Naive thymus-derived CD8-positive, alpha-beta T cell (primary cell): ENCODE measurements at places on chromosomes 3 and 15.

- no peak for DNase-seq
Measured at GRCh38 chr3:119759962-119760361, 21.9 kb upstream of the NR1I2 start.

DNA sequence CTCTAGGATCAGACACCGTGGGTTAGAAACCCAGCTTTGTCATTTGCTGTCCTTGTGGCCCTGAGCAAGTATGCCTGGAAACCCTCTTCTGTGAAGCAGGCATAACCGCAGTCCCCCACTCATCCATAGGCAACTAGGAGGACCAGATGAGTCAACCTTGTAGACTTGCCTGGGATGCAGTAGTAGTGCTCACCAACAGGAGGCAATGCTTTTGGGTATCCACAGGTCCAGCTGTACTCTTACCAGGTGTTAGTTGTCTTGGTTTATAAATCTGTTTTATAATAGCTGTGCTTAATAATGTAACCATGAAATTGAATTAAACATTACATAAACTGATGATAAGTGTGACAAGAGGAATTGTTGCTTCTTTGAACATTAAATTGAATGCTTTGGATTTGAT, 389.3 kb downstream of the IL20RB start:
- DNase-seq, result no peak

DNA sequence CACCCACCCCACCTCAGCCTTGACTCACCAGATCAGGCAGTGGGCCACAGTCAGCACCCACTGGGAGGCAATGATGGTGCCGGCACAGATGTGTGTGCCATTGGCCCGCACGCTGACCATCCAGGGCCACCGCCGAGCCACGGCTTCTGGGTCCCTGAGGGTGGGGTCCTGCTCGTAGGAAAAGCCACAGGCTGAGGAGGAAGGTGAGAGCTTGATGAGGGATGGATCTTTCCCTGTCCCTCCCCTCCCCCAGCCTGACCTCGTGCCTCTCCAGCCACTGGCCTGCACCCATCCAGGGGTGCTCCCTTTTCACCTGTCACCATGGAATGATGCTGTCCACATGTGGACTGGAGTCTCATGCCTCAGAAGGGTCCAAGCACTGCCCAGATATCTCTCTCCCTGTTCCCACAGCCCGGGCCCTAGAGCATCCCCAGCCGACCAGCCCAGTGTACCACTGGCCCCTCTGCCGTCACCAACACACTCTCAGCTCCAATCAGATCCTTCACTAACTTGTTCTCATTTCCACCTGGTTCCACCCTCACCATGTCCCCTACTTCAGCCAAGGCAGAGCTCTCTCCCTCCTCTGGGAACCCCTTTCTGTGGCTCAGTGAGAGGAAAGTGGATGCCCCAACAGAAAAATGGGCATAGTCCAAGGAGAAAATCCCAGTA, 2.0 kb downstream of the PRSS50 start:
- DNase-seq, result no peak

DNA sequence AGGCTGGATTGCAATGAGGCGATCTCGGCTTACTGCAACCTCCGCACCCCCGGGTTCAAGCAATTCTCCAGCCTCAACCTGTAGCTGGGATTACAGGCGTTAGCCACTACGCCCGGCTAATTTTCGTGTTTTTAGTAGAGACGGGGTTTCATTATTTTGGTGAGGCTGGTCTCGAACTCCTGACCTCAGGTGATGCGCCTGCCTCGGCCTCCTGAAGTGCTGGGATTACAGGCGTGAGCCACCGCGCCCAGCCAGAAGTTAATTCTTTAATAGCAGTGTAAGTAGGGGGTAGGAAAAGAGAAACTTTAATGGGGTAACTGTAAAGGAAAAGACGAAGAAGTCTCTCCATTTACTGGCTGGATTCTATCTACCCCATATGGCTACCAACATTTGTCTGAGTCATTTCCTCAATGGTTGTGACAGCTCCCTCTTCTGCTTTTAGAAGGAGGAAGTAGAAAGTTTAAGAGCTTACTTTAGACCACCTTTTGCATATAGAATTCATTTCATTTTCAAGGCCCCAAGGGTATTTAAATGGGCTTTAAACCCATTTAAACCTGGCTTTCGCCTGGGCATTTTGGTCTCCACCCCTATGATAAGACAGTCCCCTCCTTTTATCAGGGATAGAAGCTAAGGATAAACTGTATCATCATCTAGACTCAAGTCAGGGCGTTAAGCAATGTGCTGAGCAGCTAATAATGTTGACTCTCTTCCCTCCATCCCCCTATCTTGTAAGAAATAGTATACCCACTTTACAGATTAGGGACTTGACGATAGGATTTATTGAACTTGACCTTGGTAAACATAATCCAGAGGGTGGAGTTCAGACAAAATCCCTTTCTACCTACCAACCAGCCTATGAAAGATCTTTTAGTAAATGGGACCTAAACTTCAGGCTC, 1.1 kb upstream of the CDV3 start:
- DNase-seq, result no peak

GRCh38 chr3:183954875-183955274, 62.8 kb downstream of the ABCC5 start:
- DNase-seq, result no peak

- no peak for DNase-seq
Measured at GRCh38 chr3:147851062-147851461, 441.9 kb downstream of the ZIC1 start.

DNA sequence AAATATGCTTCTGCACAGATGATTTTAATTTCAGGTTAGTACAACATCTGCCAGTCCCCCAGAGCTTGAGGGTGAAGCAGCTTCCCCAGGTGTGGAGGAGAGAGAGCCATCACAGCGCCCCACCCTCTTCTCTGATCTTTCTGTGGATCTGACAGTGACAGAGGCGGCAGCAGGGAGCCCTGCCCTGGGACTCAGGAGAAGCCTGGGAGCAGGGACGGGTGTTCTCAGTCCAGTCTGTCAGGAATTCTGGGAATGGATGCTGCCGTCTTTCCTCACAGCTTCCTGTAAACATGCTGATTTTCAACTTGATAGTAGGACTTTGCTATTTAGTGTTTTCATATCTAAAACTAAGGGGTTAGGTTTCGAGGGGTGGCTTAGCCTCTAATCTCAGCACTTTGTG, 11.4 kb upstream of the RAB8B start:
- no peak for DNase-seq

DNA sequence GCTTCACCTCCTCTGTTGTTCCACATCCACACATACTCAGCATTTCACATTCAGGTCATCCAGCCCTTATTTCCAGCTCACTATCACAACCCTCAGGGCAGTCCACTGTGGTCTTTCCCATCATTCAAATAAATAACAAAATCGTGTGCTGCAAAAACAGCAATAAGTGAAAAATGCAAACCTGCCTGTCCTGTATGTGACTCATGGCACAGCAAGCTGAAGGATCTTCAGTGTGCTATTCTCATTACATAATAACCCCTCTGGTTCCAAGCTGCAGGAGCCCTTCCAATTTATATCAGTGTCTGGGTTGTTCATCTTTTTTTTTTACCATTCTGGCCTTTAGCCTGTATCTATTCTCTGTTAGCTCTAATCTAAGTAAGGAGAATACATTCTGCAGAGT, 185.3 kb upstream of the UBE2E2 start:
- DNase-seq, result no peak

DNA sequence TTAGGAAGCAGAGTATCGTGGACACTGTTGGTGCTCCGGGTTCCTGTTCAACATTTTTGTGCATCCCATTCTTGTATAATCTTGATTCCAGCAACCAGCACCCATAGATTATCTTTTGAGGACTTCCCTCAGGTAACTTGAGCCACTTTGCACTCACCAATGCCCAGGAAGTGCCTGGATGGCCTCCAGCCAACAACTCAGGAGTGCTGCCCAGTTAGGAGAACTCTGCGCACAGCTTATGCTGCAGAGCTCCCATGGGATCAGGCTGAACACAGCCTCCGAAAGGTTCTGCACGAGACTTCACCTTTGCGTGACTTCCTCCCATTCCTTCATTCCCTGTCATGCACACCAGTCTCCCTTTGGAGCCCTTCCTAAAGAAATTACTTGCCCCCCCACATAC, 64.3 kb upstream of the LRRN1 start:
- DNase-seq, result no peak

- no peak for DNase-seq
Measured at GRCh38 chr3:177441813-177442646, 244.7 kb upstream of the TBL1XR1 start.

DNA sequence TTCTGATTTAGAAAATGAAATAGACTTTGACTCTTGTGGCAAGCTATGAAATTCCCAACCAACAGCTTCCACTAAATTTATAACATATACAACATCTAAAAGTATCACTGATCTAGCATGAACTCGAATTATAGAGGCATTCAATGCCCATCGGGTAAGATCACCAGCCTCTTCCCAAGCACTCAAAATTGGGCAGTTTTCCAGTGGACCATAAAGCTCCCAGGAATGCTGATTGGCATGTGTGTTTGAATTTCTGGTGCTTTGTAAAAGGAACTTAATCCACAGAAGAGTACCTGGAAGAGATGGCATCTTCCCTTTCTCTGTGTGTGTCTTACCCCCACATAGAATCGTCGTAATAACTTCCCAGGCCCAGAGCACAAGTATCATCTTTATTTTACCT, 10.0 kb downstream of the LRTM1 start:
- no peak for DNase-seq

DNA sequence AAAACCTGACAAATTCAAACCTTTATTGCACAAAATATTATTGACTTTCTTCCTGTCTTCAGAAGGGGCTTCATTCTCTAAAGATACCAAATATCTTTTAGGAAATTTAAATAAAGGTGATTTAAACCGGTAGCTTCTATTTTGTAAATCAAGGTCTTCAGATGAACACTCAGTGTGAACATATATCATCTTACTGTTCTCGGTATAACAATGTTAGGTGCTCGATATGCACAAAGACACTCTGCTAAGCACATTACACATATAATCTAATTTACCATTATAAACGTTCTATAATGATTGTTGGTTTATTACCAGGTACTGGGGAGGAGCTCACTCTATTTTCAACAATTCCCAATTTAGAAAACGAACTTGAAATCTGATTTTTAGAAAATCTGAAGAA, 225.4 kb upstream of the AZI2 start:
- DNase-seq, result no peak

DNA sequence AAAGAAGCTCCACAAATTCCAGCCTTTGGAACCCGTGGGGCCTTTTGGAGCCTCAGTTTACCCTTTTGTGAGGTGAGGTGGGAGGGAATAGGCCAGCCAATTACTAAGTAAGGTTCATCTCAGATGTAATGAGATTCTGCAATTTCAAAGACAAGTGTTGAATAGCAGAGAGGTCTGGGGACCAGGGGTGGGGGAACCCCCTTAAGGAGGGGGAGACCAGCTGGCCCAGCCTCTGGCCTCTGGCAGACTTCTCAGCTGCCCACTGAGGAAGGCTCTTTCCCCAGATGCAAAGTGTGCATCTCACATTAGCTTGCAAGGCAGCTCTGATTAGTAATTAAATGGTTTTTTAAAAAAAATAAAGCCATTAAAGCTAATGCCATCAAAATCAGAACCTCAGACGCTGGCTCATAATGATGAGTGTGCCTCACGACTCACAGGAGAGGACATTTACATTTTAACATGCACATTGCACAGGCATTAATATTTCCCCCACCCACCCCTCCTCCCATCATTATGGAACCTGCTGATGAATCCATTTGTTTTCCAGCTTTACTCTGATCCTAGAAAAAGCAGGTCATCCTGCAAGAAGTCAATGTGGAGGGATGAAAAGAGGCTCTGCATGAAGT, 176.7 kb upstream of the TLE3 start:
- no peak for DNase-seq

GRCh38 chr3:127780536-127781400, 41.5 kb downstream of the MGLL start:
- no peak for DNase-seq

GRCh38 chr3:45544024-45544716, 50.4 kb upstream of the LIMD1 start:
- no peak for DNase-seq

DNA sequence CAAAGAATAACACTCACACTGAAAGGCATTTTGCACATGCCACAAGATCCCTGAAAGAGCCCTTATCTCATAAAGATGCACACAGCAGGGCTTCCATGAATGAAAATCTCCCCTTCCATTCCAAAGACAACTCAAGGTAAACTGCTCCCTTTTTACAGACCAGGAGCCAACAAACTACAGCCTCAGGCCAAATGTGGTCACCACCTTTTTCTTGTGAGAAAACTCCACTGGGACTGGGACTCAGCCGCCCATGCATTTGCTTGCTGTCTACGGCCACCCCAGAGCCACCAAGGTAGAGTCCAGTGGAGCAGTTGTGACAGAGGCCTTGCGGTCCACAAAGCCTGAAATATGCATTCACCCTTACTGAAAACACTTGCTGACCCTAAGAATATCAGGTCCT, 334.8 kb downstream of the OCA2 start:
- DNase-seq, result no peak

DNA sequence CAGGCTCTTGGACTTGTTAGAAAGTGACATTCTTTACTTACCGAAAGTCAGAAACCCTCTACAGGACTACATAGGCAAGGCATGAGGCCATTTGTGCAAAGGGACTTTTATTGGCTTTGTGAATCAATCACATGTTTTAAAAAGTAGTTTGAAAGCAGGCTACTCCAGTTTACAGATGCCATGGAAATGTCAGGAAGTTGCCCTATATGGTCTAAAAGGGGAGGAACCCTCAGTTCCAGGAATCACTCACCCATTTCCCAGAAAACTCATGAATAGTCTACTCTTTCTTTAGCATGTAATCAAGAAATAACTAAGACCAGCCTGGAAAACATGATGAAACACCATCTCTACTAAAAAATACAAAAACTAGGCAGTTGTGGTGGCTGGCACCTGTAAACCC, 51.0 kb upstream of the MKRN3 start:
- no peak for DNase-seq
